ENCODE measurements at places on chromosomes 2 and 18.

- DNase-seq: no peak
These were observed 114.9 kb downstream of the SPP2 start for GRCh38 chr2:234165421-234165820.

DNA sequence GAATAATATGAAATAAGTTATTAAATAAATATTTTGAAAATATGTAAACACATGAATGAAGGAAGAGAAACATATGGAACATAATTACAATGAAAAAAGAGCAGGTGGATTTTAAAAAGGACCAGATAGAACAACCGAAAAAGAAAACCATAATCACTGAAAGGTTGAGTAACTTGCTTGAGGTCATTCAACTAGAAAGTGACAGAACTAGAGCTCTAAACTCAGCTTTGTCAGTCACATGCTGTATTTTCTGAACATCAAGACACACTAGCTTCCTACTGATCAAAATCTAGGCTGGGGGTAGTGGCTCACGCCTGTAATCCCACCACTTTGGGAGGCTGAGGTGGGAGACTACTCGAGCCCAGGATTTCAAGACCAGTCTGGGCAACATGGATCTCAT lies 30.0 kb upstream of the ITGAV start:
- DNase-seq: no peak

GRCh38 chr2:43480874-43481273 lies 115.0 kb downstream of the THADA start:
- DNase-seq: no peak

GRCh38 chr2:34666821-34667220 lies 1067.7 kb upstream of the FAM98A start:
- DNase-seq: no peak

DNA sequence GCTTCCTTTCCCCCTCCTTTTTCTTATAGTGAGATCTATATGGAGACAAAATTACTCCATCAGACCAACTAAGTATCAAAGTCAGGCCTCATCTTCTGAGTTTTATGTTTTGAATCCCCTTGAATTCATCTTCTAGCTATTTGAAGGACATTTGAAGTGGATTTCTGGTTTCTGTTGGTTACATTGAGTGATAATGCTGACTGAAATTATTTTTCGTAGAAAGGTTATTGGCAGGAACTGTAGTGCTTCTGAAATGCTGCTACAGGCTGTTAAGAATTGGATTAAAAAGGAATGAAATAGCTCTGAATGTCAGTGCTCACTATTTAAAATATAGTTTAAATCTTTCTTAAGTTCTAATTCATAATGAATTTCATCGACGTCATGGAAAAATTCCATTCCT lies 361.0 kb upstream of the TMEFF2 start:
- DNase-seq: no peak
